ENCODE measurements at places on chromosomes 5 and 9. TPM values are rescaled to one million over a fixed set of nuclear protein-coding genes. Genes with fewer than 3 reads are reported as not detected.

DNA sequence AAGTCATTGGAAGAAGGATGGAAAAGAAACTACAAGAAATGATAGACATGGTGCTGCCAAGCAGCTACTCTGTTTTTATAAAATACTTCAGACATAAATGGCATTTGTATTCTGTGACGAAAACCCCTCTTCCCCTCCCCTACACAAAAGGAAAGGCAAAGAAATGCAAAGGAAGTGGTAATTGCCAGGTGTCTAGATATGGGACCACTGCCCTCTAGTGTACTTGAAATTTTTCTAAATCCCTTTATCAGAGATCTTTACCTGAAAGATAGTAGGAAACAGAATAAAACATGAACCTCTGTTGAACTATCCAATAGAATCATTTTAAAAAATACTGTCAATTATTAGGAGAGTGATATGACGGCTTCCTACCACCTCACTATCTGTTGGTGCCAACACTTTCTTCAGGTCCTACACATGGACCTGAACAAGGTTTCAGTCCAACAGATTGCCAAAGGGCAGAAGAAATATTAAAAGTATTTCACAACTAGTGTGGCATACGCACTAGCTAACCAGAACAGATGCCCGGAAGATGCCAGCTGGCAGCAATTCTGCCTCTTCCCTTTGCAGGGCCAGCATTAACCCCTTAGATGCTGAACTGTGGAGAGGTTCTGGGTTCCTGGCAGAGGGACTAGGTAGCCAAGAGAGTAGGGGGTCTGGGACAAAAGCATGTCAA lies 104.1 kb downstream of the TSSK1B start:
- peaks cover 3% of the 10 kb centered on the region for H3K4me1 ChIP-seq
- no peaks in the 10 kb centered on the region for H3K36me3 ChIP-seq
- H3K27ac ChIP-seq = no peak overlapping the region
- no peaks in the 10 kb centered on the region for H3K27me3 ChIP-seq

DNA sequence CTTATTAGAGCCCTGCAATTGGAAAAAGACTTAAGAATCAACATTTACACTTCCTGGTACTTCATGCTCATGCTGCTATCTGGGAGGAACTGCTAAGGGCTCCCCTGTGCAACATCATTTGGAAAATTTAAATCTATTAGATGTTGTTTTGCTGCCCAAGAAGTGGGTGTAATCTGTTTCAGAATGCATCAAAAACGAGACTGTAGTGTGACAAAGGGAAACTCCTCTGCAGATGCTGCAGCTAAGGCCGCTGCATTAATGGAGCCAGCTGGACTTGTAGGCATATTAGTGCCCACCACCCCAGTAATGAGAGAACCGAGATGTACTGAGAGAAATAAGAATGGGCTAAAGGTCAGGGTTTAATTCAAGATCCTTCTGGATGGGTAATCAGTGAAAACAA lies 11.1 kb upstream of the PAIP1 start:
- no peaks in the 10 kb centered on the region for H3K27me3 ChIP-seq
- H3K27ac ChIP-seq = no peak overlapping the region
- no peaks in the 10 kb centered on the region for H3K36me3 ChIP-seq
- no peaks in the 10 kb centered on the region for H3K4me1 ChIP-seq
- peak; percentile 62 for DNase-seq
- H3K4me3 ChIP-seq = no peak overlapping the region

DNA sequence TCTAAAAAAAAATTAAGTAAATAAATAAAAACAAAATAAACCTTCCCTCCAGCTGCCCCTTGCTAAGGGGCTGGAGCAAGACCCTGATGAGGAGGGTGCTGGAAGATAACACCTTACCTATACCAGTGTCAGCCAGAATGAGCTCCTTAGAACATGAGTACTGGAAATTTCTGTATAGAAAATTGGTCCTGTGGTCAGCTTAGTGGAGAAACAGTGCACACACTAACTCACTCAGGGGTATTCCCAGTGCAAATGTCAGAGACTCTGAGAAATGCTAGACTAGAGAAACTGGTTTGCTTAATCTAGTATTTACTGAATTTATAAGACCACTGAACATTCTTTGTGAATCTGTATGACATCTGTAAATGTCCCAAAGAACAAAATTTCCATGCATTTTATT lies 62.1 kb upstream of the CTXN3 start:
- no peak overlapping the region for H3K4me3 ChIP-seq
- H3K27me3 ChIP-seq = no peaks in the 10 kb centered on the region
- DNase-seq = no peak
- H3K36me3 ChIP-seq = no peaks in the 10 kb centered on the region
- H3K27ac ChIP-seq = no peak overlapping the region

TMEM232 gene
- 21.1 TPM for total RNA-seq

DNA sequence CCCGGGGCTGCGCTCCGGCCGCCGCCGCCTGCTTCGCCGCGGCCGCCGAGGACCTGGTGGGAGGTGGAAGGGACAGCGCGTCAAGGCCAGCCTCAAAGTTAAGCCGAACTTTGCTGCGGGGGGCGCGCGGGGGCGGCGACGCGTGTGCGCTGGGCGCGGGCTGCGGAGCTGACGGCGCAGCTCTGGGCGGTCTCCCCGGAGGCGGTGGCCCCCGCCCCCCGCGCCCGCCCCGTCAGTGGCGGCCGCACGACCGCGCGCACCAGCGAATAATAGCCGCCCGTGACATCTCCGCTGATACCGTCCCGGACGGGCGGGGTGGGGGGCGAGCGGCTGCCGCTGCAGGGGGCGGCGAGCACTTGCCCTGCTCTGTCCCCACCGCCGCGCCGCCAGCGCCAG lies 579 bp upstream of the FAM78A start:
- no peak for DNase-seq
- no peak overlapping the region for H3K27ac ChIP-seq
- H3K27me3 ChIP-seq = peaks cover 29% of the 10 kb centered on the region
- H3K4me3 ChIP-seq = no peak overlapping the region
- peaks cover 32% of the 10 kb centered on the region for H3K4me1 ChIP-seq

INSL6 gene
- not detected for total RNA-seq

DNA sequence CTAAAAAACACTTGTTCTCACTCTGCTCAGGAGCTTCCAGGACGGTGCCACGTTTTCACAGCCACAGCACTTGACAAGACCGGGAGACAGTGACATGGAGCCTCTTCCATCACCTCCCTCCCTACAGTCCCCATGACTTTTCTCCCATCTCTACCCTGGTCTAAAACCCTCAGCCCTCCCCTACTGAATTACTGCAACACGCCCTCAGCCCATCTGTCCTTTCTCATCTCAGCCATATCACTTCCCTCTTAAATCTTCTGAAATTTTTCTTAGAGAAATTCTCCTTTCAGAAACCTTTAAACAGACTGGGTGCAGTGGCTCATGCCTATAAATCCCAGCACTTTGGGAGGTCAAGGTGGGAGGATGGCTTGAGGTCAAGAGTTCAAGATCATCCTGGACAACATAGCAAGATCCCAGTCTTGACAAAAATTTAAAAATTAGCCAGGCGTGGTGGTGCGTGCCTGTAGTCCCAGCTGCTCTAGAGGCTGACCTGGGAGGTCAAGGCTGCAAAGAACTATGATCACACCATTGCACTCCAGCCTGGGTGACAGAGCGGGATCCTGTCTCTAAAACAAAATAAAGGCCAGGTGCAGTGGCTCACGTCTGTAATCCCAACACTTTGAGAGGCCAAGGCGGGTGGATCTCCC lies 125.8 kb downstream of the MYO10 start:
- no peak overlapping the region for H3K4me3 ChIP-seq
- no peaks in the 10 kb centered on the region for H3K36me3 ChIP-seq
- peaks cover 5% of the 10 kb centered on the region for H3K4me1 ChIP-seq
- H3K27me3 ChIP-seq = no peaks in the 10 kb centered on the region
